ENCODE measurements at places on chromosomes 6 and 20. TPM values are rescaled to one million over a fixed set of nuclear protein-coding genes. Genes with fewer than 3 reads are reported as not detected.

DNA sequence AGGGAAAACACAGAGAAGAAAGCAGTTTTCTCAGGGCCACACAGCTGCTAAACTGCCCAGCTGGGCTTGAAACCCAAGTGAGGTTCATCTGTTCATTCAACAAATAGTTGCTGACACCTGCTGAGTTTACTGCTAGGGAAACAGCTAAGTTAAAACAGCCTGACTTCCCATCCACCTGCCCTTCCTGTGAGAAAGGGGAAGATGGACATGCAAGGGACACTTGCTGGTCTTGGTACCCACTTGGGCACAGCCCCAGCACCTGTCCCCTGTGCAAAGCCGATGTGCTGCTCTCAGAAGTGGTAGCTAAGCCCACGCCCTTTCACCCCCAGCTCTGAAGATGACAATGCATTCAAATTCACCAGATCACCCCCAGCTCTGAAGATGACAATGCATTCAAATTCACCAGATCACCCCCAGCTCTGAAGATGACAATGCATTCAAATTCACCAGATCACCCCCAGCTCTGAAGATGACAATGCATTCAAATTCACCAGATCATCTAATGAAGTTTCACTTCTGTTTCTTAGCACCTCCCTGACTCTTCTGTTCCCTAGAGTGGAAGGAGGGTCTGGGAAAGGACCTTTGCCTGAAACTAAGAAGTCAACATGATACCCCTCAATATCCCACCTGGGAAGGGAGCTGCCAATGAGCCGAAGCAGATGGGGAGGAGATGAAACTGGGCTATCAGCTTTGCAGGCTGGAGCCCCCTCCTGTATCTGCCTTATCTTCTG, 46.0 kb upstream of the TOP1 start:
- no peak for DNase-seq

The PDYN gene
- not detected for total RNA-seq

The NAPB gene
- 3.6 TPM for total RNA-seq

The BPHL gene
- total RNA-seq, result 5.1 TPM

DNA sequence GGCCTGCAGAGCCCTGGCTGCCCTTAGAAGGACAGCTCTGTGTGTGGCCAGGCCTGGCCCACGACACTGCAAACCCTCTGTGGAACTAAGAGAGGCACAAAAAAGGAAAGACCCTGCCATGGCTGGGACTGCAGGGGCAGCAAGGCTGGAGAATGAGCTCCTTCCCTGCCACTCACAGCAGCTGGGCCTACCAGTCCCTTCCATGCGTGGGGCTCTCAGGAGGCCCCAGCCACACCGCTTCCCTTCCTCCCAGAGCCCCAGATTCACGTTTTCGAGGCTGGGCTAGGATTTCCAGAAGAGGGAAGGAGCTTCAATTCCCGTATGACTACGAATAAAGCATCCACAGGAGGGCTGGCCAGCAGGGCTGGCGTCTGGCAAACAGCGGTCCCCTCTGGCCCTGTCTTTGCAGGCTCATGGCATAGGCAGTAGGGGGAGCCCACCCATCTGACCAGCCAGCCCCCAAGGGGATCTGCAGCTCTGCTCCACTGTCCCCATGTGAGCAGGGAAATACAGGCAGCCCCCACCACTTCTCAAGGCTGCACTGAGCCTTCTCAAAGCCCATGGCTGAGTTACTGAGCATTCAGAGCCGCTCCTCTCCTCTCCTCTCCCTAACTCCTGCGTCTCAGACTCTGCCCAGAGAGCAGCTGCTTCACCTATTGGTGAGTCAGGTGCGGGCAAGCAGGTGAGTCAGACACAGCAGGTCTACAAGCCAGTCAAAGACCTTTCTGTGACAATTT, 53.1 kb downstream of the NINL start:
- DNase-seq, result no peak

DNA sequence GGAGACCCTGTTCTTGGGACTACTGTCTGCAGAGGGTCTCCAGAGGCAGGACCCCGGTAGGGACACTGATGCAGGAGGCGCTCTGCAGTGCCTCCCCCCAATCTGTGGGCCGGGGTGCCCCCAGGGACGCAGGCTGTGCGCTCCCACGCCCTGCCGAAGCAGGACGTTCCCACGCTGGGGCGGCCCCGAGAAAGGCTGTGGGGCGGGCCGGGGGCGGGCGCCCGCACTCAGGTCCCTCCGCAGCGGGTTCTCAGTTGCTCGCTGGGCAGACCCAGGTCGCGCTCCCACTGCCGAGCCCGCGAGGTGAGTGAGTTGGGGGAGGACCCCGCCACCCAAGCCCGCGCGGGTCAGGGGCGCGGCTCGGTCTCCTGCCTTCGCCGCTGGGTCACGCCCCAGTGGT, at the start of gene COX4I2:
TSS of gene COX4I2 (plus strand) at position 253 of the 400 bp plus-strand sequence. CDS start 1,106 bp downstream, outside the sequence.
- no peak for DNase-seq

GRCh38 chr6:151130329-151130728, 109.4 kb upstream of the AKAP12 start:
- no peak for DNase-seq

DNA sequence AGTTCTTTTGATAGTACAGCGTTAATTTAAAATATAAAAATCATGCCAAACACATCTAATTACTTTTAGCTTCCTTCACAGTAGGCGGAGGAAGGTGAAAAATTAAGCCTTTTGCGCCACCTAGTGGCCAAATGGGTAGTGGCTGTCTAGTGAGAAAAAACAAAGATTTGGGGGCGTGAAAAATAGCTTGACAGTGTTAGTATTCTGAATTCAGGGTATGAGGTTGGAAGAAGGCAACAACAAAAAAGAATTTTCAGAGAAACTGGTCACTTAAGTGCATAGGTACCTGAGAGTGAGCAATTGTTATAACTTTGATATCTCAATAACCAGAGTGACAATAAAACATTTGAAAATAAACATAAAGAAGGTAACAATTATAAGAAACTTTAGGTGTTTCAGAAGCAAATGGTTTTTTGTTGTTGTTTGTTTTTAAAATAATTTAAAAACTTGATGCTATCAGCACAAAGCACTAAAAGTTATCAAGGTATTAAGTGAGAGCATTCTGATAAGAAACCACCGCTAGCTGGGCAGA, 14.3 kb downstream of the PSMB9 start:
- DNase-seq, result peak; percentile 55

The RBPJL gene
- total RNA-seq, result not detected

The BPIFB2 gene
- not detected for total RNA-seq

The ZNF165 gene
- not detected for total RNA-seq

DNA sequence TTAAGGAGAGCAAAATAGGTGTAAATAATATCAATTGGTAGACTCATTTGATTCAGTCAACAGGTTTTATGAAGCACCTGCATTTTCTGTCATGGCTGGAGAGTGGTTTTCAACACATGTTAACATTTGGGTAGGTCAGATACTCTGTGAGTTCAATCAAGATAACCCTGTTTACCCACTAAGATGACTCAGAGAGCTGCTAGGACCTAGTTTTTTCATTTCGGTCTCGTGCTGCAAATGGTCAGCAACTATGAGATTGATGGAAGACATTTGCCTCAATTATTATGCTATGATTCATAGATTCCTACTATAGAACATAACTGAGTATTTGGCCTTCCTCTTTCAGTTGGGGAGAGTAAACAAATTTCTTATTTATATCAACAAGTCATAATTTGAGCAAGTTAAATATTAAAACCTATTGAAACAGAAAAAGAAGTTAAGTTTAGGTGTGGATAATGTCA, 391.4 kb upstream of the CITED2 start:
- DNase-seq, result no peak

DNA sequence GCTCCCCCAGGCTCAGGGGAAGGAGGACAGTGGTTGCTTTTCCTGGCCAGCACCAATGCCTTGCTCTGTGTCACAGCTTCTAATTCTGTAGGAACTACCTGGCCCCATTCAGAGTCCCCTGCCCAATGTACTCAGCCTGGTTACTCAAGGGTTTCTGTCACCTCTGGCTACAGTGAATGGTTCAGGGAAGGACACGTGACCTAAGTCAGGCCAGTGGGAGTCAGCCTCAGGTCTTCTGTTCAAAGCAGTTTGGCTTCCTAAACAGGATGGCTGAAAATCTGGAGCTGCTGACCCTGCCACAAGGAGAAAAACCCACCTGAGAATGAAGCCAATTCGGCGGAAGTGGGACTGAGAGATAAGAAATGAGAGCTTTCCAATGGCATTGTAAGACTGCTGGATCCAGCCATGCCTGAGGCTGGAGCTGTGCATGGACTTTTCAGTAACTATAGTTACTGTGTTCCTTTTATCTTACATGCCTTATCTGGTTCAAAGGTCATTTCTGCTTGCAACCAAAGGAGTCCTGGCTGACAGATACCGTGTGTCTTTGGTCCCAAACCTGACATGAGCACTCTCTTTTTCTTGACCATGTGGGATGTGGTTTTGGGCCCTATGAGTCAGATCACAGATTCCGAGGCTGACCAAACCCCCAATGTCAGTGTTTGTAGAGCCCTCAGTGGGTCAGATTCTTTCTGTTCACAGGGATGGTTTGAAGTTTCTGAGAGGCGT, 104.3 kb downstream of the SULF2 start:
- no peak for DNase-seq

DNA sequence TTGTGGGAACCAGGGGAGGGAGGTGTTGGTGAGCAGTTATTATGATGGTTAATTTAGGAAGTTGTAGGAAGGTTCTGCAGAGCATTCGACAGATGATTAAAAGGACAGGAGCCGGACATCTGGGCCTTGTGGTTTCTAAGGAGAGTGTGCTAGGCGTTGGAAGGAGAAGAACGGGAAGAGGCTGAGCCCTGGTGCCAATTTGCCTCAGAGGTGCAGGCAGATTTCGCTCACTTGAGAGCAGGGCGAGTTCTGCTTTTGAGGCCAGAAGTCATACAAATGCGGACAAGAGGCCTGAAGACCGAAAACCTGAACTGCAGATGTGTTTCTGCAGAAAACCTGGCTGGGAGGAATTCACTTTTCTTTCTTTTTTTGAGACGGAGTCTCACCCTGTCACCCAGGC, 30.5 kb upstream of the RPS6KA2 start:
- no peak for DNase-seq

- no peak for DNase-seq
Measured at GRCh38 chr6:160454303-160454702, 106.1 kb downstream of the SLC22A3 start.

- no peak for DNase-seq
Measured at GRCh38 chr6:140909625-140910024, 1223.1 kb upstream of the GJE1 start.

The SKIC2 gene
- 21.5 TPM for total RNA-seq

DNA sequence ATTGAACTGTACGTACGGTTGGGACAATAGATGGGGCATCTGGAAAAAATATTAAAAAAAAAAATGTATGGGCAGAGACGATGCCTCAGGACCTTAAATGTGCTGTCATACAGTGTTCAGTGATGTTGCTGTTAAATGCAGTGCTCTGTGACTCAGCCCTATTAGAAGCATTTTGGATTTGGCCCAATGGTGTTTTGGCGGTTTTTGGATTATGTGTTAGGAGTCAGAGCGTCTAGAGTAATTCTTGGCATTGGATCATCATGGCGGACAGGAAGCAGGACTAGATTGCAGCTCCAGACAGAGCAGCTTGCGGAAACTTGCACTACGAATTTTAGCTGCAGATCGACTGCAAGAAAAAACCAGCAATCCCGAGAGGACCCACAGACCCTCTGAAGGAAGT, 280.0 kb downstream of the SOX4 start:
- DNase-seq, result peak; percentile 25

DNA sequence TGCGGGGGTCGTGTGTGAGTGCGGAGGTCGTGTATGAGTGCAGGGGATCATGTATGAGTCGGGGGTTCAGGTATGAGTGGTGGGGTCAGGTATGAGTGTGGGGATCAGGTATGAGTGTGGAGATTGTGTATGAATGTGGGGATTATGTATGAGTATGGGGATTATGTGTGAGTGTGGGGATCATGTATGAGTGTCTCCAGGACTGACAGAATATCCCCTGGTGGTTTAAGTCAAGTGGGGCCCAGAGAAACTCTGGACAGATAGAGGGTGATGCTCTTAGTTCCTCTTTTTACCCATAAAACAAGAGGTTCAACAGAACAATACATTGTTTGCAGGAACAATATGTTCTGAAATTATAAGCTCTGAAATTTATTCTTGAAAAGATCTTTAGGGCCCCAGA, 131.9 kb downstream of the UST start:
- no peak for DNase-seq

DNA sequence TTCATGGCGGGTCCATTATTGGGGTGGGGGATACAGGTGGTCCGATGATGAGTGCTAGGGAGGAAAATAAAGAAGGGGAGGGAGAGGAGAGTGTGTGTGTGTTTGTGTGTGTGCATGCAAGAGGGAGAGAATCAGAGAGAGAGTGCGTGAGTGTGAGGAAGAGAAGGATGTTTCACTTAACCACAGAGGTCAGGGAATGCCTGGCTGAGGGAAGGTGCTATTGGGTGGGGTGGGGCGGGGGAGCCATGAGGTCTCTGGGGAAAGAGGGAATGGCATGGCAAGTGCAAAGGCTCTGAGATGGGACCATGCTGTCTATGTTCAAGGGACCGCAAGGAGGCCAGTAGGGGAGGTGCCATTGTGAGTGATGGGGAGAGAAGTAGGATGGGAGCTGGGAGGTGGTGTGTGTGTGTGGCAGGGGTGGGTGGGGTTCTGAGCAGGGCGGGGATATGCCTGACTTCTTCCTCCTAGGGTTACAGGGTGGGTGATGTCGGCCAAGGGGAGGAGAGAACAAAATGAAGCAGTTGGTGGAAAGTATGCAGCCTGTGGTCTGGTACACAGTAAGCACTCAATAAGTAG, 23.0 kb downstream of the CEBPB start:
- no peak for DNase-seq

The MUC21 gene
- total RNA-seq, result not detected

The SLC25A27 gene
- 0.56 TPM for total RNA-seq

DNA sequence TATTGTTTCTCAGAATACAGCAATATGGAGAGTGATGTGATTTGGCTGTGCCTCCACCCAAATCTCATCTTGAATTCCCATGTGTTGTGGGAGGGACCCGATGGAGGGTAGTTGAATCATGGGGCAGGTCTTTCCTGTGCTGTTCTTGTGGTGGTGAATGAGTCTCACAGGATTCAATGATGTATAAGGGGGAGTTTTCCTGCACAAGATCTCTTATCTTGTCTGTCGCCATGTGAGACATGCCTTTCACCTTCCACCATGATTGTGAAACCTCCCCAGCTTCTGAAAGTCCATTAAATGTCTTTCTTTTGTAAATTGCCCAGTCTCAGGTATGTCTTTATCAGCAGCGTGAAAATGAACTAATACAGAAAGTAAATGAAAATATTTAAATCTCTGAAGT, 234.8 kb upstream of the TENT5A start:
- no peak for DNase-seq

Measured in gastrocnemius medialis (tissue), 4 donors.